ENCODE measurements at places on chromosomes 2 and 18.

DNA sequence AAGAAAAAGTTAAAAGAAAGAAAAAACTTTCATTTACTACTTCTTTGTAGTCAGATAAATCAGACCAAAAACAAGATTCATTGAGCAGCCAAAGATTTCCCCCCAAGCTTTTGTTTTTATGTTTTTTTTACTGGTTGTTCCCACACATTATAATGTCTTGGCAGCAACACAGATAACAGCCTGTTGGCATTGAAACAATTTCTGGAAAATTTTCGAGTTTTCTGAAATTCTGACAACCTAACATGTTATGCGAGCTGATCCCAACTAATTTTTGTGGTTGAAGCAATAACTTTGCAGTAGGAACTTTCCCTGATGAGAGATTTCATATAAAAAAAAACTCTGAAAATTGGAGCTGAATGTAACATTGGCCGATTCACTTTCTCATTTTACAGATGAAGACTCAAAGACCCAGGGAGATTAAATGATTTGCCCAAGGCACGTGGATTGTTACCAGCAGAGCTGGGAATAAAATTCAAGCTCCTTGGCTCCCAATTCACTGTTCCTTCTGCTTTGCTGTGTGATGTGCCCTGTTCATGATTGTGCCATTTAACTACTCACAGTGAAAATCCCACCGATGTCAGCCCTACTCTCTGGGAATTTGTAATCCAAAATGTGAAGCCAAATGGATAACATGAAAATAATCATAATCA lies 167.5 kb downstream of the GRB14 start:
- no peak for DNase-seq

GRCh38 chr18:21264651-21265050 lies 22.6 kb downstream of the GREB1L start:
- peak; percentile 27 for DNase-seq

DNA sequence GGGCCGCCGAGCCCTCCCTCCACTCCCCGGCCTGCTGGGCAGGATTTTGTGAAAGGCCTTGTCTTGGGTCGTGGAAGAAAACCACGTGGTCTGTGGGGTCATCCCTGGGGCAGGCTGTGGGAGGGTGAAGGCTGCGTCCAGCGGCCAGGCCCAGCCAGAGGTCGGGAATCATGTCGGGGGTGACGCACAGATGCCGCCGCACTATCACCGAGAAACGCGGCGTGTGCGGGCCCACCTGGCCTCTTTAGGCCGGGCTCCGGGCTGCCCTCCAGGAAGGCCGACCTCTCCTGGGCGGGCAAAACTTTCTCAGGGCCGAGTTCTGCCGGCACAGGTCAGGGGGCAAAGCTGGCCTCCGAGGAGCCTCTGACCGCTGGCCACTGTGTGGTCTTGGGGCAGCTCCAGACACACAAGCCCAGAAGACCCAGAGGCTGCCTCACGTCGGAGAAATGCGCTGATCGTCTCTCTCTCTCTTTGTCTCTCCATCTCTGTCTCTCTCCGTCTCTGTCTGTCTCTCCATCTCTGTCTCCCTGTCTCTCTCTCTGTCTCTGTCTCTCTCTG lies 28.4 kb downstream of the NFATC1 start:
- no peak for DNase-seq

- peak; percentile 97 for DNase-seq
Observed at GRCh38 chr18:77071711-77072292, 60.8 kb downstream of the MBP start.

DNA sequence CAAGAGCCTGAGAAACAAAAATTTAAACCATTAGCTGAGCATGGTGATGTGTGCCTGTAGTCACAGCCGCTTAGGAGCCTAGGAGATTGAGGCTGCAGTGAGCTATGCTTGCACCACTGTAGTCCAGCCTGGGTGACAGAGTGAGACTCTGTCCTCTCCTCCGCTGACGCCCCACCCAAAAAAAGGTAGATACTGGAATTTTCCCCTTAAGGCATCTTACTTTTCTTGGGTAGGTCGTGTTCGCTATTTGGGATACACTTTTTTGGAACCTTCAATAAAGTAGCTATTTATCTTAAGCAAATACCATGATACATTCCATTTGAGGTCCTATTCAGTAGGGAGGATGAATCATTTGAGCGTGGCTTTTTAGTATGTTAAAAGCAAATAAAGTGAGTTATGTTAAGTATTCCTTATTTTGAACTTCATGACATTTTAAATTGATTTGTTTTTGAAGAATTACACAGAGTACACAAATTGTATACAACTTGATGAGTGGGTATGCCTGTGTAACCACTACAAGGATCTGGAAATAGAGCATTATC lies 38.7 kb downstream of the RALBP1 start:
- peak; percentile 52 for DNase-seq

GRCh38 chr2:168062054-168062453 lies 185.3 kb downstream of the STK39 start:
- no peak for DNase-seq

- peak; percentile 50 for DNase-seq
Observed at GRCh38 chr2:236743039-236743920, 173.7 kb downstream of the ACKR3 start.

GRCh38 chr2:37832590-37833197 lies 92.4 kb upstream of the RMDN2 start:
- DNase-seq: peak; percentile 66

DNA sequence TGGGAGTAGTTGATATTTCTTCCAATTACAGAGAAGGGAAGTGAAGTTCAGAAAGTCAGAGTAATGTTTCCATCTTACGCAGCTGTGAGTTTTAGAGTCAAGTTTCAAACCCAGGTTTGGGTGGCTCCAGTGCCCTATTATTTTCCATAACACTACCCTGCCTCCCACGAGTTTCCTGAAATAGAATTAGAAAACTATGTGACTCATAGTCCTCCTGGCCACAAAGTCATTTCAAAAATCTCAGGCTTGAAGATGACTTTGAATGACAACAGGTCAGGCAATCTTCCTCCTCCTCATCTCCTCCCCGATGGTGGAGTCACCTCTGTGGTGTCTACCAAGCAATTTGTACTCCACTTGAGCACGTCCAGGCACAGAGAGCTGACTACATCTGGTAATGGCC lies 212.3 kb upstream of the TRIB2 start:
- DNase-seq: no peak

- peak; percentile 66 for DNase-seq
Observed at GRCh38 chr2:232592772-232593395, 40.5 kb upstream of the EFHD1 start.

DNA sequence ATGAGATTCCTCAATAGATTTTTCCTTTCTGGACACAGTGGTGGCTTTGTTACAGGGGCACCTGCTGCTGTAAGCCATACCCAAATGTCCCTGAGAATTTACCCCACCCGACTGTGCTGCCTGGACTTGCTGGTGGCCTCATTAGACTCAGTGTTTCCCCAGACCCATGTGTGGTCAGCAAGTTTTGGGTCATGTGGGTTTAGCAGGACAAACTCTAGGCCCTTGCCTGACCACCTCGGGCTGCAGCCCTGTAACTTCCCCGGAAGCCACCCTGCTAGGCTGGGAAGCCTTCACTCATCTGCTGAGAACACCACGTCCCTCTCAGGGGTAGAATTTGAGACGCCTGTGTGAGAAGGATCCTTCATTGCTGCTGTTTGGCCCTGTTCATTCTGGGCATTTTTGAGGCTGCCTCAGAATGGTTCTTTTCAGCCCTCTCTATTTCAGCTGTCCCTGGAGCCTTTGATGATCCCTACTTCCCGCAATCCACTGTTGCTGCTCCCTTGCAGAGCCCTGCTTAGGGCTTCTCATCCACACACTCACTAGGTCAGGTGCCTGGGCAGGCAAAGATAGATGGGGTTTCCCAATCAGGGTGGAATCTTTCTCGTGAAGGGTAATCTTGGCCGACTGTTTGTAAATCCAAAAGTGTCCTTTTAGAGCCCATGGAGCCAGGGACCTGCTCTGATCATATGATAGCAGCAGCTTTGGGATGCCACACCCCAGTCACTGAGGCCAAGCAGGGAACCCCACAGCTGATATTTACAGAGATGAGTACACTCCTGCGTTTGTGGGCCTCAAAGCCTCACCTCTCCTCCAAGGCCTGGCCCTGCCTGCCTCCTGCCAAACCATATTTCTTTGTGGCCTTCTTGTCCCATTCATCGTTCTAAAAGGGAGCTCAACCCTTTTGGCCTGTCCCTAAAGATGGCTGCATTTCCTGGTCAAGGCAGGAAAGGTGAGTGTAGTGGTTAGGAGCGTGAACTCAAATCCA lies 6.7 kb downstream of the EHD3 start:
- no peak for DNase-seq

DNA sequence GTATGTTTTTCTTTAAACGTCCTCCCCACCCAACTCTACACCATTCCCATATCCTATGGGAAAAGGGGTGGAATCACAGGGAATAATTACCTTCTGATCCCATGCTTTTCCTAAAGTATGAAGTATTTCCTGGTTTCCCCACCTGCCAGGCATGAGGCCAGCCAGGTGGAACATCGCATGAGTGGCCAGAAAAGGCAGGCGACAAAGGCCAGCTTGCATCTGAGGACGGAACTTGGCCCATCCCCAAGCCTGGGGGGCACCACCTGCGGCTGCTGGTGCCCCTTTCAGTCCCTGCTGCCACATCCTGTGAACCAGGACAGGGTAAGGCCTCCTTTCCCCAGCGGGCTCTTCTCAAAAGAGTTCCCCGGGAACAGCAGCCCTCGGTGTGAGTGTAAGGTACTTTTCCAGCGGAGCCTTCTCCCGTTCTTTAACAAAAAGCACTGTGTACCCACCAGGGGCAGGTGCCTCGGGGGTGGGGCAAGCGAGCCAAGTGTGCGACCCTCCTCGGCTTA lies 1.2 kb upstream of the ERFE start:
- no peak for DNase-seq

DNA sequence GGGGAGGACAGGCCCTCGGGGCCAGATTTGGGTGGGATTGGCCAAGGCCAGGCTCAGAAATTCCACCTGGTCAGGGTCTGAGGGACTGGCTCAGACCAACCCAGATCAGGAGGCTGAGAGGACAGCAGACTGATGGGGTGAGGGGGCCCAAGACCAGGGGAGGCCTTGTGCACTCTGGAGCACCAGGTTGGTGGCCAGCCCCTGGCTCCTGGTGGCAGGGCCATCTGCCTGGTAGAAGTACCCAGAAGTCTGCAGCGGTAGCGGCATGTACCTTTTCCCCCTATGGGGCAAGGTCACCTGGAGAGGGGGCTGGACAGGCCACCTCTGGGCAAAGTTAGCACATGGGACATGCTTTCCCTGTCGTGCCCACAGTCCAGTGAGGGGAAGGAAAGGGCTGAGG lies 21.2 kb upstream of the ODC1 start:
- no peak for DNase-seq

DNA sequence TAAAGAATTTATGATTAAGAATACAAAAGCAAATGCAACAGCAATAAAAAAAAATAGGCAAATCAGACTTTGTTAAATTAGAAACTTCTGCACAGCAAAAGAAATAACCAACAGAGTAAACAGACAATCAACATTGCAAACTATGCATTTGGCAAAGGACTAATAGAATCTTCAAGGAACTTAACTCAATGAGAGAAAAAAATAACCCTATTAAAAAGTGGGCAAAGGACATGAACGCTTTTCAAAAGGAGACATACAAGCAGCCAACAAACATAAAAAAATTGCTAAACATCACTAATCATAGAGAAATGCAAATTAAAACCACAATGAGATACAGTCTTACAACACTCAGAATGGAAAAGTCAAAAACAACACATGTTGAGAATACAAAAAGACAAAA lies 166.0 kb upstream of the DSEL start:
- peak; percentile 84 for DNase-seq

DNA sequence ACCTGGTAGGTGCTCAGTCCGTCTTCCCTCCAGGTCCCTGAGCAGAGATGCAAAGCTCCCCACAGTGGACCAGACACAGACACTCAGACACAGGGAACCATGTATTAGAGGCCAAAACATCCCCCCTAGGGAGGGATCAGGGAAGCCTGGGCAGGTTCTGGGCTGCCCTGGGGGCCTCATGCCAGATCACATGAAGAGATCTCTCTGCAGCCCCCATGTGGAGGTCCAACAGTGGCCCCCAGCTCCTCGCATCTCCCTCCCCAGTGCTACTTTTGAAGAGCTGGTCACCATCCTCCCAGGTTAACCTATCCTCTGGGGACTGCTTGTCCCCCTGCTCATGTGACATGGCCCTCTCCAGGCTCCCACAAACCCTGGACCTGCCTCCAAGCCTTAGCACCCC lies 10.5 kb upstream of the TNS1 start:
- no peak for DNase-seq

- no peak for DNase-seq
Observed at GRCh38 chr2:79511320-79511951, 1.4 kb upstream of the CTNNA2 start.

- no peak for DNase-seq
Observed at GRCh38 chr2:100780203-100781008, 39.5 kb upstream of the NPAS2 start.

DNA sequence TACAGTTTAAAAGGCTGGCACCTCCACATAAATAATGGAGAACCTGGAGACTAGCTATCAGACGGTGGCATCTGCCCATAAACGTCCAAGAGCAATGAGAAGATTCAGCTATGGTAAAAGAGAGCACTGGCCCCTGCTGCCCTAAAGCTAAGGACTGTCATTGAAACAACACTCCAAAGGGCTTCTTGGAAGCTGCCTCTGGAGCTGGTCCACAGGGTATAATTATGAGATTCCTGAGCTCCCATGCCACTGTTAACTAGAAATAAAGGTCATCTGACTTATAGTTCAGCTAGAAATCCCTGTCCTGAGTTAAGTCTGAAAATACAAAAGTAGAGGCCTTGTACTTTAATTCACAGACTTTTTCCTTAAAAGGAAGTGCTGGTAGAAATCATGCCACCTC lies 39.9 kb upstream of the RBMS1 start:
- DNase-seq: peak; percentile 42

GRCh38 chr2:216648105-216648504 lies 14.9 kb downstream of the IGFBP2 start:
- peak; percentile 87 for DNase-seq

DNA sequence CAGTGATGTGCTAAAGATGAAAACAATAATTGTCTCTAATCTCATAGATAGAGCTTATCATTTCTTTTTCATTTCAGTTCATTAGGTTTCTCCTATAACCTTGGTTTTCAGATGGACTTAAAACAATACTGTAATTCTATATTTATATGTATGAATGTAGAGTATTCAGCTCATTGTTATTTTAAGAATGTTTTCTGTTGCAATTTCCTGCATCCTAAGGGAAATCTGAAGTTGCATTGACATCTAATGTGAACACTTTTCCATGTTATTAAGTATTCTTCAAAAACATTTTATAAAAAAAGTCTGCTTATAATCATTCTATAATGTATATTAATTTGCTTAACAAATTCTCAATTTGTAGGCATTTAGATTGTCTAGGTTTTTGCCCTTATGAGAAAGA lies 288.9 kb downstream of the XIRP2 start:
- peak; percentile 48 for DNase-seq

- no peak for DNase-seq
Observed at GRCh38 chr2:233064530-233065199, 4.5 kb downstream of the INPP5D start.

DNA sequence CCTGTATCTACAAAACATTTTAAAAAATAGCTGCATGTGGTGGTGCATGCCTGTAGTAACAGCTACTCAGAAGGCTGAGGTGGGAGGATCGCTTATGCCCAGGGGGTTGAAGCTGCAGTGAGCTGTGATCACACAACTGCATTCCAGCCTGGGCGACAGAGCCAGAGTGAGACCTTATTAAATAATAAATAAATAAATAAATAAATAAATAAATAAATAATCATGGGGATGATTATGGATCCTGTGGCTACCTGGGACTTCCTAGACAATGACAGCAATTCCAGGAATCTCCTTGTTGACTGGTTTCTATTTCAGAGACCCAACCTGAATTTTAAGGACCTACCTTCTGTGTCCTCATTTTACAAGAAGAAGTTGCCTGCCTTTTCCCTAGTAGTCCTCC lies 91.5 kb downstream of the KCTD18 start:
- no peak for DNase-seq
